Islet precursor cell (in vitro differentiated cells): ENCODE measurements at places on chromosomes 6 and 20.

- DNase-seq, result peak; percentile 76
Measured at GRCh38 chr20:50980851-50981713, 22.5 kb downstream of the MOCS3 start.

DNA sequence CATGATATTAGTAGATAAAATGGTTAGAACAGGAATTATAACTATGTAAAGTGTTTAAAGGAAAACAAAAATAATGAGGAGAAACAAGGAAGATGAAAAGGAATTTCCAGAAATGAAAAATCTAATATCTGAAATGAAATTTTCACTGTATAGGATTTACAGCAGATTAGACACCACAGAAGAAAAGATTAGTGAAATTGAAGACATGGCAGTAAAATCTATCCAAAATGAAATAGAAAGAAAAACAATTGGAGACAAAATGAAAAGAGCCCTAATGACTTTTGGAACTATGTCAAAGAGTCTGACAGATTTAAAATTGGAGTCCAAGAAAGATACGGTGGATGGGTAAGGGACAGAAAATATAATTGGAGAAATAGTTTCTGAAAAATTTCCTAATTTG is 174.2 kb downstream of the AKAP7 start:
- DNase-seq, result no peak

DNA sequence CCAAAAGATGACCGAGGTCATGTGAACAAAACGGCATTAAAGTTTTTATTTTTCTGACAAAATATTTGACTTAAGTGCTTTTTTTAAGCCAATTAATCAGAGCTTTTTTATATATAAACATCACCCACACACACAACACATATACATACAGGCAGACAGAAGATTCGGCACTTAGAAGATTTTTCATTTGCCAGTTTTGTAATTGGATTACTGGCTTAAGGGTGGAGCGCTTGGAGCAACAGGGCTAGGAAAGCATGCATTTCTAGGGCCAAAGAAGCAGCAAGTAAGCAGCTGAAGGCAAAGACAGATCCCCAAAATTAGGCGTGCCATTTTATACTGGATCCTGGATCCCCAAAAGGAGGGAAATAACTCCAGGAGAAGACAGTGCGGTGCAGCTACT is 30.3 kb downstream of the SAMD5 start:
- no peak for DNase-seq

DNA sequence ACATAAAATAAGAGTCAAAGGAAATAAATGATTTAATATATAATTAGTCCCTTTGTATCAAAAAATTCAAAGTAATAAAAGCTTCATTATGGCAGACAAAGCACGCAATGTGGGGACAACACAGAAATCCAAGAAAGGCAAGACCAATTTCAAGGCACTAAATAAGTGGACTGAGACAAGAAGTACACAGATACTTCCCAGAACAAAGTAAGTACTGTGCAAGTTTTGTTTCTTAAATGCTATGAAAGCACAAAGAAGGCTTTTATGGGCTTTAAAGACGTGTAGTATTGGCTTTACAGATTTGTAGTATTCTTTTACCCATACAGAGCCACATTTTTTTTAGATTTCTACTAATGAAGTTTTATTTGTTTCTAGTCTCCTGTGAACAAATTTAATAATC is 174.6 kb downstream of the TRDN start:
- DNase-seq, result no peak
